ENCODE measurements at places on chromosomes 13 and 19. TPM values are rescaled to one million over a fixed set of nuclear protein-coding genes. Genes with fewer than 3 reads are reported as not detected.

DNA sequence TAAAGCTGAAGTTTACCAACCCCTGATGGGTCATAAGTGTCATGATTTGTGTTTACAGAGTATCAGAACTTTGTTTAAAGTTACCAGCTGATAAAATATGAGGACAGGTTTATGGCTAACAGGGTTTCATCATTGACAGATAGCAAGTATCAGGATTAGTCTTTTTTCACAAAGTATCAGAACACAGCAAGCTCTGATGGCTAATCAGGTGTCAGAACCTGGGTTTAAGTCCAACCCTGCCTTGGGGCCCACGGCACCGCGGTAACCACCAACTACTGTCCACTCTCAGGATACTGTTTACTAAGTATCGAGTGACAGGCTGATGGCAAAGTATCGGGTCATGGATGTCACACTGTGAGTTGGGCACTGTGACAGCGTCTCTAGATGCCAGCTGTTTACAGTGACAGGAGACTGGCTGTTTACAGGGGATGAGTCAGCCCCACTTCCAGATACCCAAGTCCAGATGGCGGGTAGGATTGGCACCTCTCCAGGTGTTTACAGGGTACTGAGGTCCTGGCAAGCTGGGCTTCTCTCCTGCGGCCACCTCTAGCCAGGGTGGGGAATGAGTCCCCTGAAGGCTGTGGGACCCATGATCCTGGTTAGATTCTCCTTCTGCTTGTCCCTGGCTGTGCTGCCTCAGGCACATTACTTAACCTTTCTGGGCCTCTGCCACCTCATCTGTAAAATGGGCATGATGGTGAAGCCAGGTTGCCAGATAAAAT is 21.8 kb downstream of the ARRDC2 start:
- H3K36me3 ChIP-seq, result no peaks in the 10 kb centered on the region
- H3K4me1 ChIP-seq, result no peaks in the 10 kb centered on the region
- no peaks in the 10 kb centered on the region for H3K27me3 ChIP-seq
- no peak overlapping the region for H3K27ac ChIP-seq

GRCh38 chr13:90710164-90710759 is 637.2 kb upstream of the MIR17HG start:
- H3K27me3 ChIP-seq, result no peaks in the 10 kb centered on the region
- no peak overlapping the region for H3K4me3 ChIP-seq
- no peaks in the 10 kb centered on the region for H3K36me3 ChIP-seq
- no peak overlapping the region for H3K27ac ChIP-seq
- no peak for DNase-seq
- no peaks in the 10 kb centered on the region for H3K4me1 ChIP-seq

DNA sequence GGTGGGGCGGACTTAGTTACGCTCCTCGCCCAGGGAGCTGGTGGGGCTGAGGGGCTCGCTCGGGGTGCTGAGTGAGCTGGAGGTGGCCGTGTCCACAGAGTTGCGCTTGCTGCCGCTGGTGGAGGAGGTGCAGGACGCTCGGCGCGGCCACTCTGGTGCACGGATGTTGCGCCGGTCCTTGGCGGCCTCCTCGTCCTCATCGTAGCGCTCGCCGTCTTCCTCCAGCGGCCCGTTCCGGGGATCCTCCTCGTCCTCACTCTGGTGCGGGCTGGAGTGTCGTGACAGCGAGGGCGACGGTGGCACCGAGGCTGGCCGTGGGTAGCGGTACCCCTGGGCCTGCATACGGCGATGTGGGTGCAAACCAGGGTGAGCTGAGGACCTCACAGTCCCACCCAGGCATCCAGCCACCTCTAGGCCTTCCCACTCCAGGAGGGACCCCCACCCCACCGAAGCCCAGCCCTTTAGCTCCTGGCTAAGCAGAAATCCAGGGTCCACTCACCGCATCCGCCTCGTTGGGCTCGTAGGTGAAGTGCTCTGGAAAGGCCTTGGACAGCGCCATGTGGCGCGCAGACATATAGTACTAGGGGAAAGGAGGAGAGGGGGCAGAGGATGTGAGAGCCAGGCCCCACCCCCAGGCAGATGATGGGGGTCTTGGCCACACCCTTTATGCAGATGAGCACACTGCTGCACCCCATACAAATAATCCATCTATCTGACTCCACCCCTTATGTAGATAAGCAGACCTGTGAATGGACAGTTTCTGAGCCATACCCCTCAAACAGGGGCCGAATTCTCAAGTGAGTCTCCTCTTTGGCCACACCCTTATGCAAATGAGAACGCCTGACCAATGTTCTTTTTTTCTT is 4.4 kb downstream of the FTL start:
- no peak overlapping the region for H3K27ac ChIP-seq
- no peak overlapping the region for H3K4me3 ChIP-seq
- no peaks in the 10 kb centered on the region for H3K27me3 ChIP-seq
- no peaks in the 10 kb centered on the region for H3K36me3 ChIP-seq
- H3K4me1 ChIP-seq, result peaks cover 7% of the 10 kb centered on the region

DNA sequence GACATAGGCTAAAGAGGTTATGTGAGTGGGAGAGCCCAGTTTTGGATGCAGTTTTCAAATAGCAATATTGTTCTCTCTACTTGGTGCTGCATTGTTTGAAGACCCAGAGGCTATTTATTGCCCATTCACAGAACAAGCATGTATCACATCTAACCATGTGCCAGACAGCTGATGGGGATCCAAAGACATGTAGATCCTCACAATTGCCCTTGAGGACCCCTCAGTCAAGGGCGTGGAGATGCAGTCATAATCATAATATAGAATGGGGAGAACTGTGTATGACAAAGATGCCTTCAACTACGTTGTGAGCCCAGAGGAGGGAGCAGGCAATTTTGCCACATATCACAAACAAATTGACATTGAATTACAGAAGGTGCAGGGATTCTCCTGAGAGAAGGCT is 70.5 kb downstream of the NHLRC3 start:
- H3K4me3 ChIP-seq, result no peak overlapping the region
- H3K36me3 ChIP-seq, result no peaks in the 10 kb centered on the region
- H3K27me3 ChIP-seq, result no peaks in the 10 kb centered on the region
- no peak overlapping the region for H3K27ac ChIP-seq

DNA sequence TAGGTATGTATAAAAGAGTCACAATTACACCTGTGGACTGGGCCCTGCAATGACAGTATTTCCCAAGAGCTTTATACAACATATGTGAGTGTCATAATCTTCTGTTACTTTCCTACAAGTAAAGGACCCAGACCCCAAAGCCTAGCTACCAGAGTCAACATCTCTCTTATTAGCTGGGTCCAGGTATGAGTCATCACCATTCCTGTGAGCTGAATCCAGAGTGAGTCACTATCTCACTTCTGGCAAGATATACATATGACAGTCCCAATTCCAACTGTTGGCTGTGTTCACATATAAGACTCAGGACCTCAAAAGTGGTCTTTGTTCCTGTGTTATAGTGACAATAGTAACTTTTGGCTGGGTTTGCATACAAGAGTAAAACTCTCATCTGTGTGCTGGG is 46.7 kb downstream of the ZNF729 start:
- H3K36me3 ChIP-seq, result no peaks in the 10 kb centered on the region
- H3K27ac ChIP-seq, result no peak overlapping the region
- H3K4me3 ChIP-seq, result no peak overlapping the region
- no peaks in the 10 kb centered on the region for H3K4me1 ChIP-seq

DNA sequence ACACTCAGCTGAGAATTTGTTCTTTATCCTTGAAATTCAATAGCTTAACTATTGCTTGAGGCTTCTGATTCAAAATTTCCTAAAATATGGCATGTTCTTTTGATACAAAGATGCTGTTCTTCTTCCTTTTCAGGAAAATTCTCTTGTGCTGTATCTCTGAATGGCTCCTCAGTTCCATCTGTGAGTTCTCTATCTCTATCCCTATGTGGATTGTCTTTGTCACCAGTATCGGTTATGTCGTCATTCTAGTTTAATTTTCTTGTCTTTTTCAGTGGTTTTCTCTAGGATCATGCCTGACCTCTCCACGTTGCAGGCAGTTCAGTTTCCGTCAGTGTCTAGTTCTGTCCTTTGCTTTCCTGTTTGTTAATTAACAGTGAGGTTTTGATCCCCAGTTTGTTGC is 104.6 kb upstream of the GJB6 start:
- no peak overlapping the region for H3K27ac ChIP-seq
- no peaks in the 10 kb centered on the region for H3K27me3 ChIP-seq
- DNase-seq, result no peak
- H3K36me3 ChIP-seq, result no peaks in the 10 kb centered on the region
- no peak overlapping the region for H3K4me3 ChIP-seq
- no peaks in the 10 kb centered on the region for H3K4me1 ChIP-seq

GRCh38 chr19:30371960-30372824 is at the start of gene ZNF536:
Gene ZNF536 (plus strand): TSS chr19:30372384. CDS start chr19:30443563, 71,179 bp downstream.
- no peaks in the 10 kb centered on the region for H3K36me3 ChIP-seq
- H3K4me3 ChIP-seq, result no peak within 1 kb of the TSS
- H3K4me1 ChIP-seq, result no peaks in the 10 kb centered on the region
- DNase-seq, result no peak
- no peaks in the 10 kb centered on the region for H3K27me3 ChIP-seq
- H3K27ac ChIP-seq, result no peak within 1 kb of the TSS

GRCh38 chr13:62305756-62306155 is 890.1 kb upstream of the PCDH20 start:
- DNase-seq, result no peak
- H3K36me3 ChIP-seq, result no peaks in the 10 kb centered on the region
- no peak overlapping the region for H3K4me3 ChIP-seq
- no peaks in the 10 kb centered on the region for H3K4me1 ChIP-seq

DNA sequence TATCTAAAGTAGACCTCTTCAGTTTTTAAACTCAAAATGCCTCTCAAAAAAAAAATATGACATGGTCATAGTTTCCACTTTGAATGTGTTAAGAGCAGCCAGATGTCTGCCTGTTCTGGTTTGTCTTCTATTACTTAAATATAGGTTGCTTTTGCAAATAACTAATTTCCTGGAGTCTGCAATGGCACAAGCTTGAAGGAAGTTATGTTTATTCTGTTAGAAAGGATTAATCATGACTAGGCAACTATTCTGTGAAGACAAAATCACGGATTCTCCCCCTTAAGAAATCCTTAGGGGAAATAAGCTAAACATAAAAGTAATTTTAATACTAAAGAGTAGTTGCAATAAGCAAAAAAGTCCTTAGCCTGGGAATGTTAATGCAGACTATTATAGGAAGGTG is 26.3 kb downstream of the SKA3 start:
- no peak for DNase-seq
- no peaks in the 10 kb centered on the region for H3K27me3 ChIP-seq
- no peak overlapping the region for H3K4me3 ChIP-seq
- H3K27ac ChIP-seq, result no peak overlapping the region

- H3K4me3 ChIP-seq, result no peak overlapping the region
- H3K4me1 ChIP-seq, result no peaks in the 10 kb centered on the region
- no peak for DNase-seq
- H3K27ac ChIP-seq, result no peak overlapping the region
- peaks cover 55% of the 10 kb centered on the region for H3K36me3 ChIP-seq
- H3K27me3 ChIP-seq, result no peaks in the 10 kb centered on the region
Measured at GRCh38 chr19:47492137-47492533, 8.1 kb upstream of the KPTN start.

DNA sequence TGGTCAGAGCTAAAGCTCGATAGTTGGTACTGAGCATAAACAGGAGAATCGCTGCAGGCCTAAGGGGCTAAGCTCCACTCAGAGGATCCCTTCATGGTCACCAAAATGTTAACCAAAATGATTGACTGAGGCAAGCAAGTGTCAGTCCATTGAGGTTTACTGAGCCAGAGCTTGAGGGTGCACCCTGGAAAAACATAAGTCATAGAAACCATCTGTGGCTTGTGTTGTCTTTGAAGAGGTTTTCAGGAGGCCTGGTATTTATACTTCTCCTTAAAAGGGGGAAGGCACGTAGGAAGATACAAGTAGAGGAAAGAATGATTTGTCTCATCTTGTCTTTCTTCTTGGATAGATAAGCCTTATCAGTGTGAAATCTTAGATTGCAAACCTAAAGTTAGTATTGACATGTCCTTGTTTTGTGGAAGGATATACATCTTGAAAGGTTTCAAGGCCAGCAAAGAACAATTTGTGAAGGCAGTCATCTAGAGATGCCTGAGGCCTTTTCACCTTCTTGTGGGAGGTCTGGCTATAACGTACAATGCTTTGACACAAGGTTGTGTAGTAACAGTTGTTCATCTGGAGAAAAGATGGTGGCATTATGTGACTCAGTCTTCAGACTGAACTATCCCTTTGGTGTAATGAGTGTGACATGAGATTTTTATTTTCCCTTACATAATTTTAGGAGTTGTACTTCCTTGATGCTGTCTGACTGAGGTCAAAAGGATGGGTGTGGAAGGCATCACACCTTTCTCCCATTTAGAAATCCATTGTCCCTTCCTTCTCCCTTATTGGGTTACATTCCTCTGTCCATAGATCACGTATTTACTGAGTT is 14.7 kb upstream of the CEACAM6 start:
- no peaks in the 10 kb centered on the region for H3K4me1 ChIP-seq
- no peak overlapping the region for H3K27ac ChIP-seq
- no peaks in the 10 kb centered on the region for H3K36me3 ChIP-seq
- DNase-seq, result no peak
- no peaks in the 10 kb centered on the region for H3K27me3 ChIP-seq

DNA sequence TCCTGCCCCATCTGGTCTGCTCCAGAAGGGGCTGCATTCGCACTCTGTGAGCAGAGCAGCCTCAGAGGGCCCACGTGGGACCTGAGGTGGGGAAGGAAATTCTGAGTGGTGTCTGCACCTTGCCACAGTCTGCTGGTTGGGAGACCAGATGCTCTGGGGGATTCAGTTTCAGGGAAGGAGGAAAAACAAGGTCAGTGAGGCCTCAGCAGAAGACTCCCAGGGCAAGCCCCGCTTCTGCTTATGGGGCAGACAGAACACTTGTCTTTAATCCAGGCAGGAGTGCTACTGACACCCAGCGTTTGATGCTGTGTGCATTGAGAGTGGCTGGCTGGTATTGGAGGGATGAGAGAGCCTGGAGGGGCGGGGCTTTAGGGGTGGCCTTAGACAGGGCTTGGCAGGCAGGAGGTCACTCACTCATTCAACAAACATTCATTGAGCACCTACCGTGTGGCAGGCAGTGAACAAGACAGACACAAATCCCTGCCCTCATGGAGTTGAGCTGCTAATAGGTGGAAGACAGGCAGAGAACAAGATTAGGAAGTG is 4.9 kb upstream of the CLEC17A start:
- H3K27me3 ChIP-seq, result no peaks in the 10 kb centered on the region
- H3K36me3 ChIP-seq, result no peaks in the 10 kb centered on the region
- no peak for DNase-seq
- no peak overlapping the region for H3K27ac ChIP-seq

DNA sequence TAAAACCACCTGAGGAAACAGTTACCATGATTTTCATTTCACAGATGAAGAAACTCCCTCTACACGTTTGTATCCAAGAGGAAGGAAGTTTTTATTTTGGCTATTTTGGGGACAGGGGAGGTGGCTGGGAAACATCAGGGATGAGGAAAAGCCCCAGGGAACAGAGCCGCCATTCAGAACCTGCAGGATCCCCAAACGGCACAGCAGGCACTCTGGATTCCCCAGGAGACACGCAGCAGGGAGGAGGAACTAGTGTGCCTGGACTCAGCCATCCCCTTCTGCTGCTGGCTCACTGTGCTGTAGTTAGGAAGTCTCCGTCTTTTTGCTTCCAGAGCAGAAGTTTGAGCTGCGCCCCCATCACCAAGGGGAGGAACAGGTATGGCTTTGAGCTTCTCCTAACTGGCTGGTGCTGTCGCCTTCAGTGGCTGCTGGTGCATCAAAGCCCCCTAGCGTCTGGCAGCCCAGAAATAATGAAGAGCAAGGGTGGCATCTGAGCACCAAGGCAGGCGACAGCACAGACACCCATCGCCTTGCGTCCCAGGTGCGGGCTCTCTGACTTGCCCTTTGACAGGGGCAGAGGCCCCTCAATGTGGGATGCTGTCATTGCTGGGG is 4.2 kb downstream of the NAPA start:
- H3K36me3 ChIP-seq, result no peaks in the 10 kb centered on the region
- peak overlapping the region; percentile 70 for H3K27ac ChIP-seq
- DNase-seq, result no peak
- H3K4me1 ChIP-seq, result peaks cover 56% of the 10 kb centered on the region

LTBP4 gene
- 23.9 TPM for total RNA-seq

GEMIN7 gene
- 3.8 TPM for total RNA-seq

NLRP9 gene
- total RNA-seq, result not detected
